ENCODE measurements at places on chromosomes 12 and 14.
A peak's percentile ranks its signal among the peaks of the same experiment; 100 is the strongest.

DNA sequence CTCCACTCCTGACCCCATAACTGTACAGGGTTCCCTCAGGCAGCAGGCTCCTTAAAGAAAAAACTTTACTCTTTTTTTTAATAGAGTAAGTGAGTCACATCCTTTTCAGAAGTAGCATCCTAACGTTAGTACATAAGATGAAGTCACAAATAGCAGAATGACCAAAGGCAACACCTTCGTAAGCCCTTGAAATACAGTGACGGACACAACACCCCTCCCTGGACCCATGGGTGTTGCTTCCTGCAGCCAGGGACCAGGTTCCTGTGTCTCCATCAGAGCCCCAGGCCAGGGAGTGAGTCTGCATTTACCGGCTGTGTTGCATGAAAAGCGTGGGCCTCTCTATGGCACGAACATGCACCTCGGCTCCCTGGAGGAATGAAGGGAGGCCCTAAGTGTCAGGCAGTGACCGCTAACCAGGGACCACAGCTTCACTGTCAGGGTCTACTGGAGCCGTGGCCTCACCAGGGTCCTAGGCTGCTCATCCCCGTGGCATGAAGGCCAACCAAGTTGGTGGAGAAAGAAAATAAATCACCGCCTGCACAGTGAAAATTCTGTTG, 340.0 kb upstream of the SFSWAP start:
- DNase-seq, result no peak

DNA sequence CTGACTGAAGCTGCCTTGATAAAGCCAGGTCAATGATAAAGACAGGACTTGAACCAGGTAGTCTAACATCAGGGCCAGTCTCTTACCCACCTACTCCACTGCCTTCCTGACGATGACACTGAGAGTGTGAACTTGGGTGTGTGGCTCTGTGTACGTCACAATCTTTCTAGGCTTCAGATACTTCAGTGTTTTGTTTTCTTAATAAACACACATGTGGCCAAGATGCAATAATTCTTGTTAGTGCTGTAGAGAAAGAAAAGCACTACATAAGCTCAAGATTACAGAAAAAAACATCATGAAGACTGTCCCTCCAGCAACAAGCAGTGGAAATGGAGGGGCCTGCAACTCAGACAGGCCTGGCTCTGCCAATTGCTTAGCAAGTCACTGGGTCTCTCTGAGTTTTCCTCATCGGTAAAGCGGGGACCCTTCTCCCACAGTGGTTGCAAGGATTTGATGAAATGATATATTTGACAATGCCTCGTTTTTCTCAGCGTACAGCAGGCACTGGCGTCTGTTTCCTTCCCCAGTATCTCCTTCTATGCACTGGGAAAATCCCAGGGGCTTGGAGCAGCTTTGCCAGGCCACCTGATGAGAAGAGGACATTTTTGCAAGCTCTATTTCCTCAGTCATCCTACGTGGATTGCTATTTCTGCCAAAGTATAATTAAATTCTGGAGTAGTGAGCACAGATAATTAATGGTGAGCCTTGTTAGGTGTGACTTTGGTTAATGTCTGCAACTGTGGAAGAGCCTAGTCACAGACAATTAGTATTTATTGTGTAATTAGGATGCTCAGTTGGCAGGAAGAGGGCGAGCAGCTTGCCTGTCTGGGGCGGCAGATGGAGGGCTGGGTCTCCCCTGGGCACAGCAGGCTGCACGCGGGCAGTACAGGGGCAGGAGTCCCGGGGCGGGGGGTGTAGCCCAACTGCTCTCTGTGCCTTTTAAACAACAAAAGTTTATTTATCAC, 55.8 kb upstream of the CHGA start:
- no peak for DNase-seq

DNA sequence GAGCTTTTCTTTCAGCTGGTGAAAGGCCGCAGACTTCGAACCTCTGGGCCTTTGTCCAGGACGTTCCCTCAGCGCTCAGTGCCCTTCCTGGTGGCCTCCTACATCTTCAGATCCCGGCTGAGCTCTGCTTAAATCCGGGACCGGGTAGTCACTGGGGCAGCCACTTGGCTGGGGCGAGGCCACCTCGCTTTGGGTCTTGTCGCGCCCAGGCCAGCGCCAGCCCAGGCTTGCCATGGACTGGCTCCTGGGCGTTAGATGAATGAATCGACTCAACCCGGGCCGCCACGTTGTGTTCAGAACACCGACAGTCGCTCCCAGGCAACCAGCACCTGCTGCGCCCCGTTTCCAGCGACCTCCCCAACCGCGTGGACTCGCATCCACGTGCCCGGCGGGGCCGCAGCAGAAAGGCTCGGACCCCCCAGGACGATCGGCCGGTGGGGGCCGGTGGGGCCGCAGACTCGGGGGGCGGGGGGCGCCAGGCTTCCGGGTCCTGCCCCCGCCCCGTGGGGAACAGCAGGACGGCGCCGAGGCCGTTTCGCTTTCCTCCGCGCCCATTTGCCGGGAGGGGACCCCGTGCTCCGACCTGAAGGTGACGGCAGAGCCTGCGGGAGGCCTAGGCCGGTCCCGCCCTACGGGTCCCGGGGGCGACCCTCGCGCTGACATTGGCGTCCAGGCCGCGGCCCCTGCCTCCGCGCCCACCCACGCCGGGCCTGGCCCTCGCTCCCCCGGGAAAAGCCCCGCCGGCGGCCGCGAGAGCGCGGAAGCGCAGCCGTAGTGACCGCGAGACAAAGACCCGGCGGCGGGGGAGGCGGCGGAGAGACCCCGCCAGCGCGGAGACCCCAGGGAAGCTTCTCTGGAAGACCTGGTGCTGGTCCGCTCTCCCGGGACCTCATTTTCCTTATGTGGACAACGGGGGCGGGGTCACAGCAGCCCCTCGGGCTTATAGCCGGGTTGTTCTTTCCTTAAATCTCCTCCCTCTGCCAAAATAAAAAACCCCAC, 37.3 kb upstream of the RCOR1 start:
- DNase-seq, result peak; percentile 21

- DNase-seq, result no peak
Measured at GRCh38 chr12:13171921-13172859, 24.3 kb upstream of the EMP1 start.

DNA sequence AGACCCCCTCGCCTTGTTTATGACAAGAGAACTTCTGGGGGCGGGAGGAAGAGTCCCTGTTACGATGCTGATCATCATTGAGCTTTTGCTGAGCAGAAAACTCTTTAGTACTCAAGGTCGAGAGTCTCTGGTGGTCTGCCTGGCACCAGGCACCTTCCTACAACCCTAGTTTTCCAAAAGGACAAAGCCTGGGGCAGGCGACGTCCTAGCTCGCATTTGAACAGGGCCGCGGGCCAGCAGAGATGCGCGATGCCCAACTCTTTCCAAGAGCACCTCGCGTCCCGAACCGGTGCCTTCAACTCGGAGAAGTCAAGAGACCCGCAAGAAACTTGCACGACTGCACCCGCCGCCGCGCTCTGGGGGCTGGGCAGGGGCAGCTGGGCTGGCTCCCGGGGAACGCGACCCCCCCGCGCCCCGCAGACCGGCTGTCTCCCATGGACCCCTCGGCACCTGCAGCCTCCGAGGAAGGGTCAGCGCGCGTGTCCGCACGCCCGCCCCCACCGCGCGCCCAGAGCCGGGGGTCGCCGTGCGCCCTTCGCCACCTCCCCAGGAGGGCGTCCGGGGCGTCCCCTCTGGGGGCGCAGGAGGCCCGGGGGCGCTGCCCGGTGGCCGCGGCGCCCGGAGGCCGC, 377 bp upstream of the BCL7A start:
- DNase-seq, result no peak

GRCh38 chr14:30966415-30967363, 58.8 kb upstream of the AP4S1 start:
- DNase-seq, result no peak

GRCh38 chr12:99906786-99907579, 77.8 kb downstream of the ANKS1B start:
- no peak for DNase-seq
